Daoy (cell line): ENCODE measurements at places on chromosomes 6 and 20. TPM values are rescaled to one million over a fixed set of nuclear protein-coding genes. Genes with fewer than 3 reads are reported as not detected.

SYNCRIP gene
- 130 and 153 TPM in 2 replicates for total RNA-seq

HLA-DQA1 gene
- 0.27 and 0.40 TPM in 2 replicates for total RNA-seq

SLC35F1 gene
- 0.17 and 0.77 TPM in 2 replicates for total RNA-seq

AARS2 gene
- total RNA-seq = 37.9 and 38.2 TPM in 2 replicates

C2 gene
- total RNA-seq = 0.24 and 1.5 TPM in 2 replicates

TOP1 gene
- 15.0 and 15.2 TPM in 2 replicates for total RNA-seq

ZBP1 gene
- total RNA-seq = 0.11 TPM in 1 of 2 replicates, not detected in the other

CCDC170 gene
- not detected in 2 replicates for total RNA-seq

TBXT gene
- 0.57 TPM in 1 of 2 replicates, not detected in the other for total RNA-seq

UTRN gene
- 26.9 and 34.1 TPM in 2 replicates for total RNA-seq

SLC22A7 gene
- not detected in 2 replicates for total RNA-seq

SNAP25 gene
- 0.09 and 0.80 TPM in 2 replicates for total RNA-seq

KCNK15 gene
- 1.3 TPM in 1 of 2 replicates, not detected in the other for total RNA-seq

FRK gene
- total RNA-seq = 0.21 and 0.57 TPM in 2 replicates

DNA sequence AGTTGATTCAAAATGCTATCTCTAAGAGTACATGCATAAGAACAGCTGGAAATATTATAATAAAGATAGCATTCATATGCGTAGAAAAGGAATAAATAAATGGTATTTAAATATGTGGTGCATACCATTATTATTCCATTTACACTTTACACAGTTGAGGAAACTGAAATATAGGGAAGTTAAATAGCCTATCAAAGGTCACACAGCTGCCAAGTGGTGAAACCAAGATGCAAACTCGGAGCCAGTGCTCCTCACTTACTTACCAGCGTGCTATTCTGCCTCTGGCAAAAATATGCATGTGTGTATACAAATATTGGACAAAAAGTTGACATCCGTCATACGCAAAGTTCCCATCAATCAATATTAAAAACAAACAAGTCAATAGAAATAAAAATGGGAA is 22.3 kb upstream of the ANKEF1 start:
- DNase-seq = no peak

- no peak for DNase-seq
Measured at GRCh38 chr6:149007846-149008245, 261.0 kb downstream of the UST start.

- peak; percentile 31 for DNase-seq
Measured at GRCh38 chr6:150719099-150719766, 119.5 kb downstream of the PLEKHG1 start.

- no peak for DNase-seq
Measured at GRCh38 chr20:51667002-51667408, 101.2 kb downstream of the ATP9A start.

DNA sequence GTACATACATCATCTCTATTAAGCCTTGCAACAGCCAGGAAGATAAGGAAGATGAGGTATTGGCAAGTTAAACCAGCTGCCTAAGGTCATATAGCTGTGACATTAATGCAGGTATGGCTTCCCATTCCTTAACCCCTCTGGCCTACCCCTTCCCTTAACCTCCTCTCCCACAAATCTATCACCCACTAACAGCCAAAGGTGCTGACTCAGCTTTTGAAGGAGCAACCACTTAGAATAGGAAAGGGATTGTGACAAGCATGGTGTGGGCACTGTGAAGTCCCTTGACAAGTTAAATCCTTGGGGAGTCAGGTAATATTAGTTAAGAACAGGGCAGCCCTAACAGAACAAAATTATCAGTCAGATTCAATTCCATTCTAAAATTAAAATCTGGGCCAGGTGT is 5.4 kb upstream of the SH3BGRL2 start:
- no peak for DNase-seq

- no peak for DNase-seq
Measured at GRCh38 chr20:44008806-44009678, 94.4 kb downstream of the TOX2 start.

DNA sequence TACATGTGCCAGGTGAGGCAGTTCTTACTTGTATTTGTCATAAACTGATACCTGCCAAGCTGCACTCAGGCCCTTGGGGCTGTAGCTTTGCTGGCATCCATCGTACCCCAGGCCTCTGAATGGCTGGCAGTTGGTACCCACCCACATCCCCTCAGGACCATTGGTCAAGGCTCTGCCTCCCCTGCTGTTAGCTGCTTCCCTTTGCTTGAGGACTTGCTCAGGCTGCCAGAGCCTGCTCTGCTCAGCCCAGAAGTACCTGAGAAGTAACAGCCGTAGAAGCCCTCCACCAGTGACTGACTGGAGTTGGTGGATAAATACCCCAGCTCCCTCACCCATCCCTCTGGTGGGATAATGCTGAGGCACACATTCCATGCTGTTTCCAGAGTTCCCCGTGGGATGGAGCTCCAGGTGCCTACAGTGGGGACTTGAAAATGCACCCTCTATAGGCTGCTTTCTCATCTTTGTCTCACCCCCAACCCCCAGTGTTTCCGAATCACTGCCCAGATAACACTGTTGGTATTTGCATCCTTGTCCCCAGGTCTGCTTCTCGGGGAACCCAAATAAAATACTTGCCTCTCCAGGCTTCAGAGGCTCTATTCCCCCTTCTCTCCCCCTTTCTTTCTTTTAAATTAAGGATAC is 7.3 kb downstream of the EBF4 start:
- no peak for DNase-seq

GRCh38 chr20:18101125-18101810 is 36.4 kb upstream of the KAT14 start:
- DNase-seq = no peak

GRCh38 chr6:169289619-169290339 is 36.1 kb upstream of the THBS2 start:
- DNase-seq = peak; percentile 80

- no peak for DNase-seq
Measured at GRCh38 chr6:107965746-107966145, 7.7 kb upstream of the SEC63 start.

DNA sequence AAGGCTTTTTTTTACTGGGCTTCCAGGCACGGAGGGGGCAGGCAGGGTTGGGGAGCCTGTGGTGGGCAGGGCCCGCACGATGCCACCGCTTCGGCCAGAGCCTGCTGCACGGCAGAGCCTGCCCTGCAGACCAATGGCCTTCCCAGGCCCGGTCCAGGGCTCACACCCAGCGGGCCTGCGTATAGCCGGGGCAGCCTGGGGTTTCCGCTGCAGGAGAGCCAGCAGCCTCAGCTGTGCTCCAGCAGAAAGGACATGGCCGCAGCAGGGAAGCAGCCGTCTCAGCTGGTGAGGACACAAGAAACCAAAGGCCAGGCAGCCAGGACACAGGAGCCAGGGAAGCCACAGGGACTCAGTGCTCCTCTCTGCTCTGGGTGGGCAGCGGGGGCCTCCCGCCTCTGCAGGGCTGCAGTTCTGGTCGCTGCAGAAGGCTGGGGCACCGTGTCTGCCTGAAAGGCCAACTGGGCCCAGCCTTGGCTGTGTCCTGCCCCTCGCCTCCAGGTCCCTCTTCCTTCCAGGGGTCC is 90.6 kb downstream of the TTLL2 start:
- no peak for DNase-seq

- peak; percentile 68 for DNase-seq
Measured at GRCh38 chr6:85498596-85499258, 48.8 kb downstream of the NT5E start.

DNA sequence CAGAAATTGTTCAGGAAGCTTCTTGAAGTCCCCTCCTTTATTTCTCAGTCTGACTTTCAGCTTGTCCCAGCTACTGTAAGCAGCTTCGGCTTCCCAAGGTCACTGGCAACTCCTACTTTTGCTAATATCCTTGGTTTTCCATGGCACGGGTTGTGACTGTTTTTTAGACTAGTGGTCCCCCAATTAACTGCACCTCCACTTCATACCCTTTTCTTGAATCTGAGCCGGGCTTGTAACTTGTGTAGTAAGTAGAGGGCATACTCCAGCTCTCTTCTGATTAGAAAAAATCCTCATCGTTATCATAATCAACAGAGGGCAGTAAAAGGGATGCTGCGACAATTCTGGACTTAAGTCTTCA is 162.3 kb upstream of the TNFAIP3 start:
- no peak for DNase-seq

- DNase-seq = peak; percentile 59
Measured at GRCh38 chr20:49853640-49854039, 41.0 kb downstream of the SLC9A8 start.

DNA sequence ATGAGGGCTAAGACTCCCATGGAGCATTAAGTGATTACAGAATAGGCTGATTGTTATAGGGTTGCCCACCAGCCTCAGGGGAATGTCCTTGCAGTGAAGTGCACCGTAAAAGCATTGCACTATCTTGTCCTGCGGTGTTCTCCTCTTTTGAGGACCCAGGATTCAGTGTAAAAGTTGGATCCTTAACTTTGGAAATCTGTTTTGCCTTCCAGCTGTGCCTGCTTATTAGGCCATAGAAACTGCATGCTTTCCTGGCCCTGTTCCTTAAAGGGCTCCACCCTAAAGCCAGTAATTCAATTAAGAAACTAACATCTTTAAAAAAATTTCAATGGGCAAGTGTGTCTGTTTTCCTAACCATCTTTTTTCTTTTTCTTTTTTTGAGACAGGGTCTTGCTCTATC is 25.4 kb upstream of the NOTCH4 start:
- DNase-seq = no peak

- peak; percentile 34 for DNase-seq
Measured at GRCh38 chr20:47220161-47220582, 136.3 kb downstream of the ZMYND8 start.

DNA sequence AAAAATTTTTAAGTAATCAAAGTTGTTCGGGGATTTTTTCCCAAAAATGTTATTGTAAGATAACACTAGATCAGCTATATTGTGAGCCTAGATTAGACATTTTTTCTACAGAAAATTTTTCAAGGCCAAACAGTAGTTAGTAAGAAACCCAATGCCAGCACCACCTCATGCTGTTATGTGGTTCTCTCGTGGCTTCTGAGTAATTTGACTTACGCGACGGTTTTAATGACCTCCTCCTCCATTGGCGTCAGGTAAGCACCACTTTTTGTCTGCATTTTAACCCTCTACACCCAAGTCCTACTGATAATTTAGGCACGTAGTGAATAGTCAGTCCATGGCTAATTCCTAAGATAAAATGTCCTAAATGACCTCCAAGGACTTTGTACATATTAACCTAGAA is 9.7 kb downstream of the RPS6KA2 start:
- no peak for DNase-seq

- DNase-seq = peak; percentile 42
Measured at GRCh38 chr6:163405412-163406309, 8.9 kb upstream of the QKI start.

DNA sequence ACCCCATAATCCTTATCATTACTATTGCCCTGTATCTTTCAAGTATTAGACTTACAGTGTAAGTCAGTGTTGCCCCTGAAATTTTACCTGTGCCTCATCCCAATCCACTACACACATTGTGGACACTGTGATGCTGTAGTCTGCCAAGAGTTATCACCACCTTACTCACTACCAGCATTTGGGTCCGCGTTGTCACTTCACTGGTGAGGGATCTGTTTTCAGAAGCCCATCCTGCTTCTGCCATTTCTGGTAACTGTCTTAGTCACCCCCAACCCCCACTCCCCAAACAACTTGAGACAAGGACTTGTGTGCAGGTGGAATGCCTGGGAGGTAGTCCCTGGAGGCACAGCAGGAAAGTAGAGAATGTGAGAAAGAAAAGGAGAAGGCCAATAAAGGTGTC is 6.0 kb upstream of the RAB44 start:
- DNase-seq = no peak

DNA sequence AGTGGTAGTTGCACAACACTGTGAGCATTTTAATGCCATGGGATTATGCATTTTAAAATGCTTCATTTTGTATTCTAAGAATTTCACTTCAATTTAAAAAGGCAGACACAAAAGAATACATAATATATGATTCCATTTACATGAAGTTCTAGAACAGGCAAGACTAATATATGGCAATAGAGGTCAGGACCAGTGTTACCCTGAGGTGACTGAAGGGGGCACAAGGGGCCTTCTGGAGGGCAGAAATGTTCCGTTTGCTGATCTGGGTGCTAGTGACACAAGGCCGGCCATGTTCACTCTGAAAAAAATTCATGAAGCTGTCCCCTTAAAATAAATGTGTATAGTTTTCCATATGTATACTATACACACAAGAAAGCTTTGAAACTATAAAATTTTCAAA is 28.5 kb downstream of the TASP1 start:
- no peak for DNase-seq

DNA sequence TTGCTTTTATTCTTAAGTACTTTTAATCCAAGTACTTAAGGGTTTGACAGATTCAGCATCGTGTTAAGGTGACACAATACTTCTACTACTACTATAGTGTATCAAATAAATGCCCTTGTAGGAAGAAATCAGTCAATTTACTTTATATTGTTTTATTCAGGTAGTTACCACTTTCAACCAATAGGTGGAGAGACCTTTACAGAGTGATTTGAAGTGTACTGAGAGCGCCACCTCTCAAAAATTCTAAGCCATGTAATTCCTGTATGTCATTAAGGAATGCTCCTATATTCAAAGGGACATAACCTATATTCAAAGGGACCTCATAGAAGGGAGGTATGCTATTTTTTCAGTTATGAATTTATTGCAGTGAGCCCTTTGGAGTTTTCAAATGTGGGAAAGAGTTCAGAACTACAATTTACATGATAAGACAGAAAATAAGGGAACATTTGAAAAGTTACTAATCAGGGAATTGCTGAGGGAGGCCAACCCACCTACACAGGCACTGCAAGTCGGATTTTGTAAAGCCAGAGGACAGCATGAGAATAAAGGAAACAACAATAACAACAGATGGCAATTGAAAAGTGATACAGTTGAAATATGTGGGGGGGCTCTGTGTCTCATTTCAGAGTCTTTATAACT is 955.6 kb downstream of the TBC1D32 start:
- DNase-seq = peak; percentile 5

DNA sequence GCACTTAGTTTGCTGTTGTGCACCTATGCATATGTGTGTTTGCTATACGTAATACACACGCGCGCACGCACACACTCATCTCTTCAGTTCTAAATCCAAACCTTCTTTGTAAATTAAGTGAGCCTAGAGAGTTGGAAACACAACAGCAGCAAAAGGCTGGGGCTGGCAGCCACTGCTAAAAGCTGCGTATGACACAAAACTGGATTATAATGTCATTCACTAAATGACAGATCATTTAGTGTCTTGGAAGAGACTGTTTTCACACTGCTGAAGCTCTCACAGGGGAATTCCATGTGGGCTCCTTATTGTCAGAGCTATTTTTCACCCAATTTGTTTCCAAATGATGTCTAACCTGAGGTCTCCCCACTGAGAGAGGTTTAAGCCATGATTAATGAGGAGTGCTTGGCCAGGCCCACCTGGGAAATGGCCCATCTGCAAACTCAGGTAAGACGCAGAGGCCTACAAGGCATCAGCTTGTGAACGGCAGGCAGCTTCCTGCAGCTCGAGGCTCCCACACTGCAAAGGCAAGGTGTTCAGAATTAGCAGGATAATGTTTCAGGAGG is 94.2 kb downstream of the OLIG3 start:
- no peak for DNase-seq

- DNase-seq = no peak
Measured at GRCh38 chr20:49115564-49115963, 69.5 kb downstream of the CSE1L start.

DNA sequence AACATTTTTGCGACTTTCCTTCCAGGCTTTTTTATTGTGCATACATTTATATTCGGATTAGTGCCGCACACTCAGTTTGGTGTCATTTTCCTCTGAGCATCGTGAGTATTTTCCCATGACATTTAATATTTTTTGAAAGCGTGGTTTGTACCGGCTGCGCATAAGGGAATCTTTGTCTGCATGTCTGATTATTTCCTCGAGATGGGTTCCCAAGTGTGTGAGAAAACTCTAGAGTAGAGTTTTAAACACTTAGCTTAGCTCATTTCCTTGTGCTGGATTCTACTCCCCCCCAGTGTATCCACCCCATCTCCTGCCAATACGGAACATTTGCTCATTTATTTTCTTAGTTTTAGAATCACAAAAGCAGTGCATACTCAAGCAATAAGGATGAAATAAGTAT is 94.3 kb downstream of the CDC5L start:
- no peak for DNase-seq
